ENCODE measurements at places on chromosomes 2 and 18.
A peak's percentile ranks its signal among the peaks of the same experiment; 100 is the strongest.

DNA sequence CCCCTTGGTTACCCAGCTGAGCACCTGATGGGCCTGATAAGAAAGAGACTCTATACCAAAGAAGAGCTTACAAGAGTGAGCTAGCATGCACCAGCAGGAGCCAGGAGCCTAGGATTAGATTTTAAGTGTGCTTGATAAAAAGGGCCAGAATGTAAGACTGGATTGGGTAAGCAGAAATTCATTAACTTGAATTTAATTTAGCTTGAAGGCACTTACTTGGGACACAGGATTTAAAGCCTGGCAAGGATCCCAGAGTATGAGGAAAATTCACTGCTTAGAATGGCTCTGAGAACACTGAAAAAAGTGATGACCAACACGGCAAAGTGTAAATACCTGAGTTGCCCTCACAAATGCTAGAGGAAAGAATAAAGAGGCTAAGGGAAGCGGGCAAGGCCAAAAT lies 91.3 kb upstream of the RBBP8 start:
- no peak for DNase-seq

GRCh38 chr2:37906131-37906530 lies 19.0 kb upstream of the RMDN2 start:
- DNase-seq: no peak

GRCh38 chr2:14385043-14385442 lies 247.5 kb upstream of the LRATD1 start:
- no peak for DNase-seq

- no peak for DNase-seq
Measured at GRCh38 chr2:31383471-31384153, 30.9 kb downstream of the XDH start.

- no peak for DNase-seq
Measured at GRCh38 chr2:46503686-46504085, 24.3 kb downstream of the TMEM247 start.

GRCh38 chr2:112156152-112156986 lies 18.2 kb downstream of the FBLN7 start:
- peak; percentile 52 for DNase-seq

GRCh38 chr2:145157036-145157675 lies 637.2 kb upstream of the ZEB2 start:
- DNase-seq: no peak

- no peak for DNase-seq
Measured at GRCh38 chr2:172496160-172496608, 59.7 kb upstream of the PDK1 start.

Measured in stimulated activated CD4-positive, alpha-beta T cell treated with anti-CD3 and anti-CD28 coated beads, Interleukin-1b, Interleukin-23, amount 100 ng/mL, for 48 hours (primary cell).